ENCODE measurements at places on chromosomes 7 and 10. TPM values are rescaled to one million over a fixed set of nuclear protein-coding genes. Genes with fewer than 3 reads are reported as not detected.

DNA sequence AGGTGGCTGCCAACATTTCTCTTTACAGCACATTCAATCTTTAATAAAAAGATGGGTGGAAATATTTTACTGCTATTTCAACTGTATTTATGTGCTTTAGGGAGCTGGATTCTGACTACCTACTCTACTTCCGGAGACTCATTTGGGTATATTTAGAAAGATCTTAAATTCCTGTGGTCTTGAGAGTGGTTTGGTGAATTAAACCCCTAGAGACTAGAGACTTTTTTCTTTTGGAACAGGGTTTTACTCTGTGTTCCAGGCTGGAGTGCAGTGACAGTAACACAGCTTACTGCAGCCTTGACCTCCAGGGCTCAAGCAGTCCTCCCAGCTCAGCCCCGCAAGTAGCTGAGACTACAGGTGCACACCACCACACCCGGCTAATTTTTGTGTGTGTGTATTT is 79.0 kb upstream of the HABP2 start:
- DNase-seq: peak; percentile 65

DNA sequence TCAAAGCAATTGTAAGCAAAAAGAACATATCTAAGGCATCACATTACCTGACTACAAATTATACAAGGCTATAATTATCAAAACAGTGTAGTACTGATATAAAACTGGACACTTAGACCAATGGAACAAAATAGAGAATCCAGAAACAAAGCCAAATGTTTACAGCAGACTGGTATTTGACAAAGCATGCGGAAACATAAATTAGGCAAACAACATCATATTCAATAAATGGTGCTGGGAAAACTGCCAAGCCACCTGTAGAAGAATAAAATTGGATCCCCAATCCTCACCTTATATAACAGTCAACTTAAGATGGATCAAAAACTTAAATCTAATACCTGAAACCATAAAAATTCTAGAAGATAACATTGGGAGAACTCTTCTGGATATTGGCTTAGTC is 240.8 kb upstream of the POM121L12 start:
- no peak for DNase-seq

DNA sequence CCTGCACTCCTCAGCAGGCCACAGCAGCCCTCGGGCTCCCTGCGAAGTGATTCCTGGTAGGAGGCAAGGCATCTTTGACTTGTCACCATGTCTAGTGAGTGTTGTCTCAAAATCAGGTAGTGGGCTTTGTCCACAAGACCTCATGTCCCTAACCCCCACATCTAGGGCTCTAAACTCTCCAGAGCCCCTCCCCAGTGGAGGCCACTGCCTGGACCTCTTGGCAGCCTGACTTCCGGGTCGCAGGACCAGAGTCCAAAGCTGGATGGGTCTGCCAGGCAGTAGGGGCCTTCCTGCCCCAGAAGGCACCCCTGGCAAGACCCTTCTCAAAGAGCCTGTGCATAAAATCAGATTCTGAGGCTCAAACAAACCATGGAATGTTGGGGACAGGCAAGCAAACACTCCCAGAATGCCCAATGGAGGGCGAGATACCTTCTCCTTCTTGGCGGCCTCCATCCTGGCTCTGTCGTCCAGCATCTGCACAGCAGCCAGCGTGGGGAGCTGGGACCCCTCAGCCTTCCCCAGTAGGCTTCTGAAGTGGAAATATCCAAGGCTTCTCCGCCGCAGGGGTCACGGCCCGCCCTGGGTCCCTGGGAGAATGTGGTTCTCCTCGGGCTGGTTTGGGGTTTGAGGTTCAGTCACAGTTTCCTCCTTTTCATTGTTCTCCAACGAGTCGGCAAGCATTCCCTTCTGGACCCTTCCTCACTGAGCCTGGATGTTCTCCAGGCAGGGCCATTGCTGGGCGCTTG is 586 bp downstream of the GCK start:
- DNase-seq: no peak

Gene DNAJC30
- total RNA-seq: 1.1 TPM

Gene ZNF365
- 3.2 TPM for total RNA-seq

Gene ITGB8
- 18.4 TPM for total RNA-seq

Gene GJD4
- not detected for total RNA-seq

Gene MAT1A
- not detected for total RNA-seq

Data from M059J (cell line).